ENCODE measurements at places on chromosomes 5 and 9.
A peak's percentile ranks its signal among the peaks of the same experiment; 100 is the strongest.

DNA sequence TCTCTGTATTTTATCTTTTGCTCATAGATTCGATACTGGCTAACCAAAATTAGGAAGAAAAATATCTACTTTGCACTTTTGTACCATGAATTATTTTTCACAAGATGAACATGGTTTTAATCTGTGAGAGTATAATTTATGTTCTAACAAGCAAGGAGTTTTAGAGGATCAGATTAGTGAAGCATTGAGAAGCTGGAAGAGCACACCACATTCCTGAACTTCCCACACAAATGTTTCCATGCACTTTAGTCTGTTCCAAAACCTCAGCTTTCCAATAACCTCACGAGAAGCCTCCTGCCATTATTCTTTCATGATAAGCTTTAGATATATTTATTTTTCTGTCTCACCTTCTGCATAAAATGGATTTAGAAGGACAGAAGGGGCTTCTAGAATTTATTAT lies 98.7 kb upstream of the MPDZ start:
- DNase-seq: no peak

GRCh38 chr5:155773680-155774079 lies 553.3 kb upstream of the SGCD start:
- DNase-seq: no peak

DNA sequence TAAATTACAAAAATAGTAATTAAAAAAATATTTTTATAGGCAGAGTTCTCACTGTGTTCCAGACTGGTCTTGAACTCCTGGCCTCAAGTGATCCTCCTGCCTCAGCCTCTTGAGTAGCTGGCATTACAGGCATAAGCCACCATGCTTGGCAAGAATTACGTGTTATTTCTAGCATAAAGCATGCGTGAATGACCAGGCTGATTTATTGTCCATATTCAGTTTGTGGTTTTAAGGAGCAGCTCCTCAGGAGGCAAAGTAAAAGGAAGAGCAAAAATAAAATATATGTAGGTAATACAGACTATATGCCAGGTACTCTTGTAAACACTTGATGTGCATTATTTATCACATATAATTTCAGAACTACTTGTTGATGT lies 7.1 kb upstream of the CD180 start:
- no peak for DNase-seq

- no peak for DNase-seq
These were observed 47.1 kb downstream of the SH3RF2 start for GRCh38 chr5:145983446-145983845.

GRCh38 chr9:3521966-3522365 lies 3.8 kb downstream of the RFX3 start:
- DNase-seq: no peak

GRCh38 chr5:158879993-158880392 lies 219.7 kb downstream of the EBF1 start:
- DNase-seq: no peak

DNA sequence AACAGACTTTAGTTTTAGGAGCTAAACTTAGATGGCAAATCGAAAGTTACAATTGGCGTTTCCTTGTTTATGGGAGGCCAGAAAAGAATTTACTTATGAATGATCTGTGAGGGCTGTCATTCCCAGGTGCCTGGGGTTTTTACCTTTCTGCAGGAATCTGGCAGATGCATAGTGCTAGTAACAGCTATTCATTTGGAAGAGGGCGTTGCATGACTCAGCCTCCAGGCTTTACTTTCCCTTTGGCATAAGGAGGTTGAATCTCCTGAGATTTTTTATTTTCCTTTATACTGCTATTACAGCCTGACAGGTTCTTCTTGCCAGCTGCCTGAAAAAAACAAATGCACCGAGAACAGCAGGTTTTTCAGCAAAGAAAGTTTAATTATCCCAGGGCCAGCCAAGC lies 30.0 kb downstream of the CARD6 start:
- DNase-seq: no peak

DNA sequence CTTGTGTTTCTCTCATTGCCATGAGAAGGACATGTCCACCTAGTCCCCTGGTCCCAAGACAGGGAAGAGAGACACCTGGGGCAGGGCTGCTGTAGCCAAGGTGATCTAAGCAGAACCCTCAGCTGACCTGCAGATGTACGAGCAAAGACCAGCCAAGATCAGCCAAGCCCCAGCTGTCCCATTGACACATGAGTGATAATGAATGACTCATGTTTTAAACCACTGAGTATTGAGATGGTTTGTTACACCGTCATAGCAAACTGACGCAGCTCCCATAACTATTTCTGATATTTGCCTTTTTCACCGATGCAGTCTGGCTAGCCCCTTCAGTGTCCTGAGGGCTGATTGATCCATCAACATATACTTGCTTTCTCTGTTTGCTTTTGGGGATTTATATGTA lies 6.7 kb downstream of the OR1K1 start:
- no peak for DNase-seq

DNA sequence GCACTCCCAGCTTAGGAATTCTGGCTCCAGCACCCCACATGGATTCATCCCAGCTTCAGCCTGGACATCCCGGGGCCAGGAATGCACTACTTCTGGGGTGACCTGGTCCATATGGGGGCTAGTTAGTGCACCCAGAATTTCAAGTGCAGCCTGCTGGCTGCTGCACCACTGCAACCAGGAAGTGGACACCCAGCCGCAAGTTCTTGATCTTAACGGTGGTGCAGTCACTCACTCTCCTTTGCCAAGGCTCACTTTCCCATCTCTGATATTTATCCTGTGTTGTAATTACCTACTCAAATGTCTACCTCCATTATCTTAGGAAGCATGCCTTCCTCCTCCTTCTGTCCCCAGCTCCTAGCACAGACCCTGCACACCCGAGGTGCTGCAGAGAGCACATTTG lies 26.2 kb upstream of the RAB14 start:
- no peak for DNase-seq

DNA sequence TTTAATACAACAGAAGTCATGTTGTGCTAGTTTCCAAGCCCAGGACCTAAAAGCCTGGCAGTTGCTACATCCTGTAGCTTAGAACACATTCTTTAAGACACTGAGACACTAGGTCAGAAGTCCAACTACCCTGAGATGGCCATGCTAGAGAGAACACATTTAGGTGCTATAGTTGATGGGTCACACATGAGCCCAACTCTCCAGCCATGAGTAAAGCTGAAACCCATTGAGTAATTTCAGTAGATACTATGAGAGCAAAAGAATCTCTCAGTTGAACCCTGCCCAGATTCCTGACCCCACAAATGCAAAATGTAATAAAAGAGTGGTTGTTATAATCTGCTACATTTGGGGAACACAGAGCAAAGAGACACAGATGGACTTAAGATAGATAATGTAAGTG lies 164.4 kb downstream of the SEMA5A start:
- DNase-seq: no peak

- DNase-seq: no peak
These were observed 49.4 kb downstream of the ROPN1L start for GRCh38 chr5:10490927-10491672.

GRCh38 chr5:93756372-93756771 lies 15.0 kb upstream of the POU5F2 start:
- no peak for DNase-seq

GRCh38 chr5:119022017-119022745 lies 33.8 kb upstream of the DTWD2 start:
- no peak for DNase-seq

DNA sequence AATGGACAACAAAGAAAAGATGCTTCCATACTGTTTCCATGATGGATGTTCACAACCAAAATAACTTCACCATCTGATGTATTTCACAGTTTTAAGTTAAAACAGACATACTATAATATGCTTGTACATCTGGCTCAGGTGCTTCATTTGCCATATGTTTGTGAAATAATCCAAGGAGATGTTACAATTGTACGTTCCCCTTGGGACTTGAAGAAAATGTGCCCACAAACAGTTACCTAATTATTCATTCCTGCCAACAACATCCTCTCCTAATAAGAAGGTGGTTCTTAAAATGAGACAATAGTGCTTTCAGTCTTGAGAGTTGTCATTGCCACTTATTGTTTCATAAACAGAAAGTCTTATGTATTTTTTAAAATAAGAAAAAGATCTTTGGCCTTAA lies 33.1 kb upstream of the SMARCA2 start:
- DNase-seq: no peak

GRCh38 chr9:110257097-110257841 lies 962 bp upstream of the TXN start:
- DNase-seq: no peak

DNA sequence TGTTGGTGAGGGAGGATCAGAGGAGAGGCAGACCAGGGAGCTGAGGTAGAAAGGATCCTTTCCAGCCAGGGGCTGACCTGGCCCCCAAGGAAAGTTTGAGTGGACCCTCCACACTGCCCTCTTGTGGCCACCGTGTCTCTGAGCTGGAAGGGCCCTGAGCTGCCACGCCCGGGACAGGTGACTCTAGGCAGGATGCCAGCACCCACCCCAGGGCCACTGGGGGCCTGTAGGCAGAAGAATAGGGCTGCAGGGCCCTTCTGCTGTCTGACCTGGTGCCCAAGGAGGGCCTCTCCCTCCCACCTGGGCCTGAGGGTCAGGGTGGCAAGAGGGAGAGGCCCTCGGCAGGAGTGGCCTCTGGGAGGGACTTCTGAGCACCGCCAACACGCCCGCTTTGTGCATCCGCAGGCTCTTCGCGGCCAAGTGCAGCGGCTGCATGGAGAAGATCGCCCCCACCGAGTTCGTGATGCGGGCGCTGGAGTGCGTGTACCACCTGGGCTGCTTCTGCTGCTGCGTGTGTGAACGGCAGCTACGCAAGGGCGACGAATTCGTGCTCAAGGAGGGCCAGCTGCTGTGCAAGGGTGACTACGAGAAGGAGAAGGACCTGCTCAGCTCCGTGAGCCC lies 76.8 kb downstream of the LMX1B start:
- peak; percentile 31 for DNase-seq

GRCh38 chr9:89632736-89633135 lies 27.9 kb downstream of the GADD45G start:
- no peak for DNase-seq

DNA sequence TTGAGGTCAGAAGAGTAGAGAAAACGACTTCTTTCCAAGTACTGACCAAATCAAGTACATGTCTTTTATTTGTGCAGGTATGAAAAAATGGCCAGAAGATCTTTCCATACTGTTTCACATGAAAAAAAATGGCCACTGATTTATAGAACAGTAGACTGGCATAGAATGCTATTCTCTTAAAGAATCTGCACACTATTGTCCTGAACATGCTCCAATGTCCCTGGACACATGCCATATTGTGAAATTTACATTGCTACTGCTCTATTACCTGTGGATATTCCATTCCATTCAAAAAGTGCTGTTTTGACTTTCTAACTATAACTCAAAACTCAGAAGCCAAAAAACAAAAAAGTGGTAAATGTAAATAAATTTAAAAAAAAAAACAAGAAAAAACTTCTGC lies 60.6 kb downstream of the FBXL17 start:
- DNase-seq: no peak

DNA sequence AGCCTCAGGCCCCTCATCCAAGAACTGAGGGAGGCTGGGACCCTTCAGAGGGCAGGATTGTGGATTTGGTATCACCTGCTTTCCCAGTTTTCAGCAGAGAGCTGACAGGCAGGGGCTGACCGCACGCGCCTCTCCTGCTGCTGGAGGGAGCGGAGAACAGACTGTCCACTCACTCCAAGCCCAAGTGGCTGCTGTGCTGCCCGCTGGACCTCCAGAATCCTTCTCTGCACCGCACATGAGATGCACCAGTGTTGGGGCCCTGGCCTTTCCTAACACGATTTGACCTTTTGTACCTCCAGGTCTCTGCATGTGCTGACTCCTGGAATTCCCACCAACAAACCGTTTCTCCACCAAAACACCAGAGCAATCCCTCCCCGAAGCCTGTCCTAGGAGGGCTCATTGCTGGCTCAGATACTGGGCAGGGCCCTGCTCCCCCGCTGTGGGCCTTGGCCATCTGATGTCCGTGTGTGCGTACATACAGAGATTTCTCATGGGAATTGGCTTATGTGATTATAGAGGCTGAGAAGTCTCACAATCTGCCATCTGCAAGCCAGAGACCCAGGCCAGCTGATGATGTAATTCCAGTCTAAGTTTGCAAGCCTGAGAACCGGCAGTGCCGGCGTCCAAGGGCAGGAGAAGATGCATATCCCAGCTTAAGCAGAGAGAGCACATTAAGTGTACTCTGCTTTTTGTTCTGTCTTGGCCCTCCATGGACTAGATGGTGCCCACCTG lies 141.7 kb downstream of the GADD45G start:
- DNase-seq: no peak

GRCh38 chr9:83130541-83130940 lies 67.6 kb upstream of the RASEF start:
- DNase-seq: no peak

- DNase-seq: no peak
These were observed 28.5 kb downstream of the GLRA1 start for GRCh38 chr5:151896031-151896691.

GRCh38 chr5:151660616-151661495 lies 25.9 kb downstream of the SPARC start:
- DNase-seq: no peak

GRCh38 chr5:12023614-12024241 lies 119.5 kb upstream of the CTNND2 start:
- DNase-seq: no peak

GRCh38 chr5:149495673-149496072 lies 55.6 kb downstream of the CSNK1A1 start:
- DNase-seq: no peak

DNA sequence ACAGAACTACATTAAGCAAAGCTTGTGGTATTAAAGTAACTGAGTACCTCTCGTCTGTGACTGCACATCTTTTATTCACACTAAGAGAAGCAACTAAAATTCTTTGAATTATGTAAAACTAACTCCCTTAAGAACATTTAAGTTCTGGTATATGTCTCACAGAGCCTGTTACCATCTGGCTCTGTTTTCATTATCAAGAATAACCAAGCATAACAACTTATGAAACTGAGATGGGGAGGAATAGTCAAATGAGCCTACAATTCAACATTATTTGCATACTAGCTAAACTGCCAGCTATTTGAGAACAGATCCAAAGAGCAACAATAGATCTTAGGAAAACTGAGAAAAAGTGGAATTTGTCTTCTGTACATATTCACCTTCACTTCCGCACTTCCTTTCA lies 25.3 kb upstream of the ISOC1 start:
- no peak for DNase-seq

- DNase-seq: no peak
These were observed 112.8 kb upstream of the EFNA5 start for GRCh38 chr5:107783551-107783950.

- DNase-seq: no peak
These were observed 7.5 kb downstream of the RASGRF2 start for GRCh38 chr5:80967500-80968181.

DNA sequence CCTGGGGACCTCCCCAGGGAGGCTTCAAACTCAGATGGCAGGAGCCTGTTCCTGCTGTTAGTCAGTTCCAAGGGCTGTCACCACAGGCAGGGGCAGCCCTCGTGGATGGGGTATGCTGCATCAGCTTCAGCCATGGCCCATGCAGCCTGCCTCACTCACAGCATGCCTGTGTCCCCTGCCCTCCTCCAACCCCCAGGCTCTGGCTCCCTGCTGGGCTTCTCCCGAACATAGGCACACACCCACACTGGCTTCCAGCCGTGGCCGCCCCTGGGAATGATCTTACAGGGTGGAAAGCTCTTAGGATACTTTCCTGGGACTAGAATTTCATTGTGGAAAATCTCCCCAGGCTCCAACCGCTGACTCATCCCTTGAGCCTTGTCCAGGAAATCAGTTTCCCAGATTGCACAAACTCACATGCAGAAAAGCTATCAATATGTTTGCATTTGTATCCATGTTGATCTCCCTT lies 163.8 kb downstream of the SEC61B start:
- no peak for DNase-seq

- DNase-seq: no peak
These were observed 3.4 kb downstream of the SNX18 start for GRCh38 chr5:54520940-54521339.

- no peak for DNase-seq
These were observed 116.1 kb upstream of the TAF11L2 start for GRCh38 chr5:17381932-17382331.

GRCh38 chr5:1193591-1193985 lies 7.8 kb upstream of the SLC6A19 start:
- DNase-seq: no peak
